ENCODE measurements at places on chromosomes 6 and 20.

DNA sequence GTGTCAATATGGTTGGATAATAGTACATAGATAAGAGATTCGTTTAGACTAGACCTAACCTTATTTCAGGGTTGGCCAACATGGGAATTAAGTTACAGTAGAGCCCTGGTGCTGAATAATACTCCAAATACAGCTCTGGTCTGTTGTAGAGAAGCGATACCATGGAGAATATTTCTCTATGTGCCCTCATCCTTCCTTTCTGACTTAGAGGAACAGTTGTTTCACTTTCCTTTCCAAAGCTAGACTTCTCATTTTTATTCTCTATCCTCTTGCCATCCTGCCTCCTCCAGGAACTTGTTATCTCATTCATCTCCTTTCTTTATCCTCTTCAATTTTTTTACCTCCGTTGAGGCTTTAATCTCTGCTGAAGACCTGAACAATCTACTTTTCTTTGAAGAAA is 68.9 kb downstream of the EDN1 start:
- no peak for DNase-seq

DNA sequence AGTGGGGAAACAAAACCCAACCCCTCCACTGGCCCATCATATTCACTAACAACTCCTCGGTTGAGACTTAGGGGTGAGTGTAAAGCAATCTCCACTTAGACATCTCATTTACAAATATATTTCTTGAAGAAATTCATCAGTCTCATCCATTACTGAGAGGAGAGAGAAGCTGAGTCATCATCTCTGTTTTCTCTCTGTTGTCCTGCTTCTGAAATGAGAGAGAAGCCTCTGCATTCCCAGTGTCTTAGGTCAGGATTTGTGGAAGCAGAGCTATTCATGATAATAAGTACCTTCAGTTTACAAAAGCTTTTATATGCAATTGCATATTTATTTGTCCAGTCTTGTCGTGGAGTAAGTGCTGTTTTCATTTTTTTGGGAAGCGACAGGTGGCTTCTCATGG is 879 bp downstream of the MEP1A start:
- no peak for DNase-seq

DNA sequence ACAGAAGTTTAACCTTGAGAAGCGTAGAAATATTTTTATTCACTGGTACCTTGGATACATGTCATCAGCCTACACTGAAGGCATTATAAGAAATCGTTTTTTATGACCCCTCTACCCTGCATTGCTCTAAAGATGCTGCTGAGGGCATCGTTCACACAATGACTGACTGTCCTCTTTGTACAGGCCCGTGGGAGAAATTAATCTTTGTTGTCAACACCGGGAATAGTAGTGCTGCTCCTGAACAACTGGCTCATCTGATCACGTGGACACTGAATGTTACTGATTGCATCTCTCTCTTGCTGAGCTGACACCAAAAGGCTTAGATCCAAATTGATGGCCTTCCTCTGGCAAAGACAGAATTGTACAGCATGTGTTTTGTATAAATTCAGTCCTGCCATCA is 157.1 kb upstream of the SMLR1 start:
- no peak for DNase-seq

DNA sequence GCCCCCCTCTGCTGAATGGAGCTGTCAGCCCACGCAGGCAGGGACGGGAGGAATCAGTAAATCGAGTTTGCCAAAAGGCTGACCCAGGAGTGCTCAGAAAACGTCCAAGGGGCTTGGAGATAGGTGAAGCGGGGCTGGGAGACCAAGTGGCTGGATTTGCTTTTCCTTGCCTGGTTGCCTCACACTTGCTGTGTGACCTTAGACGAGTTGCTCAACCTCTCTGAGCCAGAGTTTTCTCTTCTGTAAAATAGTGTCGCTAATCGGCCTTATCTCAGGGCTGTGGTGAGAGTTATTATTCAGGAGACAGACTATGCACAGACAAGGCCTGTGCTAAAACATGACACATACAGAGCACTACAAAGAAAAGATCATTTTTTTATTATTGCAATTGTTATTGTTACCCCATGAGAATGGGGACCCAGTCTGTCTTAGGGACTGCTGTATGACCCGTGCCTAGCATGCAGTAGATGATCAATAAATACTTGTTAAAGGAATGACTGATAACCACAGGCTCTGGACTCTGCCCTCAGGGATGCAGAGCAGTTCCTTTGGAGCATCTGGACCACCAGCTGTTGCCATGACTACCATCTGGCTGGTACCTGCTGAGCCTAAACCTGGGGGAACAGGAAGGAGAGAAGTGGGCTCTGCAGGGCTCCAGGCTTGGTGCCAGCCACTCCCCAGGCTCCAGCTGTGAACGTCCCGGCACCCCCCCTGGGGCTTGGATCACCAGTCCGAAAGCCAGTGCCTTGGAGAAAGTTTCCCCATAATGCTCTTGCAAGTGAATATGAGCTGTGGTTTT is 901 bp downstream of the KCNK15 start:
- DNase-seq: no peak

DNA sequence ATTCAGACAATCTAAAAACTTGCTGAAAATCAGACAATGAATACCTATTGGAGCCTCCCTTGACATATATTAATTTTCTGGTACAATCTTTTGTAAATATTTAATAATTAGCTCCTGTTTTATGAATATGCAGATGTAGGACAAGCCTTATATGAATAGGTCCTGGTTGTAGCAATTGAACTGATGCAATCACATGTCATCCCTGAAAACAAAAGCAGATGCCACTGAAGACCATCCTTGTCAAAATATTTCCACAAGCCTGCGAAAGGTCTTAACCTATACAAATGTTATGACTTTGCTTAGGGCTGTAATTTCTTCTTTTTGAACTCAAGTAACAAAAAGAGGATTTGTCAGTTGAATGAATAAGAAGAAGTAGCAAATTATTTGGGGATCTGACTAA is 722.1 kb downstream of the EYS start:
- DNase-seq: no peak

DNA sequence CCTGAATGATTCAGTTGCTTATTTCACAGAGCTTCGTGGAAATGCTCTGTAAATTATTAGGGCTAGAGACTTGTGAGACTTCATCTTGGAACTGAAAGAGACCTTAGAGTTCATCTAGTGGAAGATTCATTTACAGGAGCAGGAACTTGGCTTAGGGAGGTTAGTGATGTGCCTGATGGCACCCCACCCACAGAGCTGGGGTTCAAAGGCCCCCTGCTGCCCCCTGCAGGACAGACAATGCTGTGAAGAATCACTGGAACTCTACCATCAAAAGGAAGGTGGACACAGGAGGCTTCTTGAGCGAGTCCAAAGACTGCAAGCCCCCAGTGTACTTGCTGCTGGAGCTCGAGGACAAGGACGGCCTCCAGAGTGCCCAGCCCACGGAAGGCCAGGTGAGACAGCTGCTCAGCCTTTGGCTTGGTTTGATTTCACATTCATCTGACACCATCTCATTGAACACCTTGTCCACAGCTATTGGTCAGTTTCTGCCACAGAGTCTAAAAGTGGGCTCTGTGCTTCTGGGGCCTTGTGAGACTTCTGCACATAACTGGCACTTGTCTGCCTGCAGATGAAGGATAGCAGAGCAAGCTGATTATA is 25.1 kb downstream of the MYBL2 start:
- DNase-seq: peak; percentile 27

DNA sequence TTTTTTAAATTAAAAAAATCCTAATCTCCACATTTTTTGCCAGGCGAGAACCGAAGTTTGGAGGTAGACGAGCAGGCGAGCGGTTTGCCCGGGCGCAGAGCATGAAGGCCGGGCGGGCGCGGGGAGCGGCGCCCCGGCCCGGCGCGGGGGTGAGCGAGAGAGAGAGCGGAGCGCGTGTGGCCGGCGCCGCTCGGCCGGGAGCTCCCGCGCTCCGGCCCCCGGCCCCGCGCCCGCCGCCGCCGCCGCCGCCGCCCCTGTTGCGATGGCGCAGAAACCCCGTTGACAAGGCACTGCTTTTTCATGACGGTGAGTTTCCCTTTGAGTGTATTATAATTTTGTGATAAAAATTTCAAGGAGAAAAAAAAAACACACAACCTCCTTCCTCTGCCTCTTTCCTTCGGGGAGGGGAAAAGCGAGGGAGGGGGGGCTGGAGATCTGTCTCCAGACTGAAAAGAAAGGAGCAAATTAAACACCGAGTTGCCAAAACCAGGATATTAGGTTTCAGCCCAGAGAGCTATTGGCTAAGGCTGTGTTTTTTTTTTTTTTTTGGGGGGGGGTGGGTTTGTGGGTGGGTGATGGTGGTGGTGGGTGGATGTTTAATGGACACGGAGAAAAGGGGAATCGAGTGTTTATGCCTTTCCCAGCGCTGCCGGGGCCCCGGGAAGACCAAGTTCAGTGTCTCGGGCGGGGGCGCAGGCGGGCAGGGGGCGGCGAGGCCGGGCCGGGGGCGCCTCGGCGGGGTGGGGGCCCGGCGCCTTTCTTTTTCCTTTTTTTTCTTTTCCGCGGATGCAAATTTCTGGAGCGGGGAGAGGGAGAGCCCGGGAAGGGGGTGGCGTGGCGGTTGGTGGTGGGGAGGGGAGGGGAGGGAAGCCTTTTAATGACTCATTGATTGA is at the start of gene BICRAL:
BICRAL (plus strand) TSS at position 257 of the 893 bp plus-strand sequence. CDS start 39,971 bp downstream, outside the sequence.
- peak; percentile 57 for DNase-seq

DNA sequence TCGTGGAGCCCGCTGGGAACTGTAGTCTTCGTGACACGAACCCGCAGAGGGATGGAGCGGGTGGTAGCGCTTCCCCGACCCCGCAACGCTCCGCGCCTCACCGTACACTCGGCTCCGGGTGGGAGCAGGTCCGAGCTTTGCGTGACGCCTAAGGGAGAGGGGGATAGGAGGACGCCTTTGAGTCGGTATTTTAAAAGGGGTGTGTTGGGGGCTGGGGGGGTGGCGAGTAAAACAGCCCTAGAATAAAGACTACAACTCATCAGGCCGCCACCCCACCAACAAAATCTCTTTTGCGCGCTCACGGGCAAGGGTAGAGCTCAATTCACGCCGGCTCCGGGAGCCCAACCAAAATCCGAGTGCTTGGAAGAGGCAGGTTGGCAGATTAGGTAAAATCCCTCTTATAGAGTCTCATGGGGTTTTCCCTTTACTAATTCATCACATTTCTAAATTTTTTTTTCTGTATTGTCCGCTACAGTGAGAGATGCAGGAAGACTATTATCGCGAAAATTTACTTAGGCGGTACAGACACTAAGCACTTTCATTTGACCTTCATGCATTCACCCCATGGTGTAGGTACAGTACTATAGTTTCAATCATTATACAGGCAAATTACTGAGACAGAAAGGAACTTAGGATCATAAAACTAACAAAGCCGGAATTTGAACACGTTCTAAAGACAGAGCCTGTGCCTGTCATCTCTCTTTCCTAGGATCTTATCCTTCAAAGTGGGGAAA is 706 bp upstream of the SNX14 start:
- DNase-seq: no peak

GRCh38 chr6:147218797-147219196 is 14.6 kb downstream of the STXBP5 start:
- DNase-seq: no peak

GRCh38 chr6:101294051-101294638 is 99.4 kb upstream of the GRIK2 start:
- DNase-seq: no peak

DNA sequence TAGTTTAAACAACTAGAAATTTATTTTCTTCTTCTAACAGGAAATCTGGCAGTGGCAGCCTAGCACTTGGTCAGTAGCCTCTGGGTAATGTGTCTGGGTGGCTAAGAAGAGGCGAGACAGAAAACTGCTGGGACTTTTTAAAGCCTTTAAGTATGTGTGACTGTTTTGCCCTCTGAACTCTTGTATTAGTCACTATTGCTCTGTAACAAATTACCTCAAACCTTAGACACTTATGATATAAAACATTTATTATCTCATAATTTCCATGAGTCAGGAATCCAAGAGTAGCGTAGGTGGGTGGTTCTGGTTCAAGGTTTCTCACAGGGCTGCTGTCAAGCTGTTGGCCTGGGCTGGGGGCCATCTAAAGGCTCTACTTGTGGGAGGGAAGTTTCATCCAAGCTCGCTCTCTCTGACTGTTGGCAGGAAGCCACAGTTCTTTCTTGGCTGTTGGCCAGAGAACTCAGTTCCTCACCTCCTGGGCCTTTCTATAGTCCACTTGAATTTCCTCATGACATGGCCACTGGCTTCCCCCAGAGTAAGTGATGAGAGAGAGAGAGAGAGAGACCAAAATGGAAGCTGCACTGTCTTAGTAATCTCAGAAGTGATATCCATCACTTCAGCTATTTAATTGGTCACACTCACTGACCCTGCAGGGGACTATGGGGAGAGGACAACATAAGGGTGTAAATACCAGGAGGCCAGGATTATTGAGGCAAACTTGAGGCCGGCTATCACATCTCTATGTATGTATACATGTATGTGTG is 17.4 kb upstream of the TBC1D22B start:
- peak; percentile 68 for DNase-seq

GRCh38 chr20:59692139-59692538 is 87.8 kb downstream of the PHACTR3 start:
- DNase-seq: no peak

DNA sequence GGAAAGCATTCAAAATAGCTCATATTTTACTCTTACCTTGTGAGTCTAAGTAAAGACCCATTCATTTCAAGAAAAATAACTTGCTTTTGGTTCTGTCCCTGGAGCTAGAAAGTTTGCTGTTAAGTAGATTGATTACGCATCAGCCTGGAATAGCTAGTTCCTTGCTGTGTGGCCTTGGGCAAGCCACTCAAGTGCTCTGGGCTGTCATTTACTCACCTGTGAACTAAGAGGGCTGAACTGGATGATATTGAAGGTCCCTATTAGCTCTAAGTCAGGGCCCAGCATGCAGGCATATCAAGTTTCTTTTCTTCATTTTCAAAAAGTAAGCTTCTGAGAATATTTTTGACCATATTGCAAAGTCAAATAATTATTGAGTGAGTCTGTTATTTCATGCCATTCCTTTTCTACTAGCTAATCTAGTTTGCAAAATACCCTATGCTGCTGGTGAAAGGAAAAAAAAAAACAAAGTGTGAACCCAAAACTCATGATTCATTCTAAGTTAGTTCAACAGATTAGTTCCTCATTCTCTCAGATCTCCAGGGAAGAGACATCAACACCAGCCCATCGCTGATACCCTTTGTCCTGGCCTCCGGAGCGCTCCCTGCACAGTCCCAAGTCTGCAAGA is 106.5 kb upstream of the GMDS start:
- DNase-seq: no peak

DNA sequence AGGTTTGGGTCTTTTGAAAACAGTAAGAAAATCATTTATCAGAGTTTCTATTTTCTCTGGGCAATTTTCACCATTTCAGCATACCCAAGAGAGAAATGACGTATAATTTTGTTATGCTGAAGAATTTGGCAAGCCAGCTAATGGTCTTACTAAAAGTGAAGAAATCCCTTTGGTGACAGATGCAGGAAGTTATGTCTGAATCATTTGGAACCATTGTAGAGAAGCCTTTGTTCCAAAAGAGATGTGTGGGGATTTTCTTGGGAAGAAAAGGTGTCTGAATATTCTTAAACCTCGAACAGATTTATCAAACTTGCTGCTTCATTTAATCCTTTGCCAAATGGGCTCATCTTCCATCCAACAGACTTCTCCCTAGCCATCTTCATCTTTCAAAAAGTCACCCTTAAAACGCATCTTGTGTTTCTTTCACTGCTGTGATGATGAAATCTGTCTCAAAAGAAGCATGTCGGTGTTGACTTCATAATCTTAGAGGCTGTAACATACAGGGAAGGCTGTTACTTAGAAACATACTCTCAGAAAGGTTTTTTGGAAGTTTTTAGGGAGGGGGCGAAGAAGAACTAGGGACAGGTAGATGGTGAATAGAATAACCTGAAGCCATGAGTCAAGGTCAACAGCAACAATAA is 39.5 kb downstream of the CITED2 start:
- no peak for DNase-seq
